Right ventricle myocardium inferior (tissue), 1 donor: ENCODE measurements at places on chromosomes 4 and X.

DNA sequence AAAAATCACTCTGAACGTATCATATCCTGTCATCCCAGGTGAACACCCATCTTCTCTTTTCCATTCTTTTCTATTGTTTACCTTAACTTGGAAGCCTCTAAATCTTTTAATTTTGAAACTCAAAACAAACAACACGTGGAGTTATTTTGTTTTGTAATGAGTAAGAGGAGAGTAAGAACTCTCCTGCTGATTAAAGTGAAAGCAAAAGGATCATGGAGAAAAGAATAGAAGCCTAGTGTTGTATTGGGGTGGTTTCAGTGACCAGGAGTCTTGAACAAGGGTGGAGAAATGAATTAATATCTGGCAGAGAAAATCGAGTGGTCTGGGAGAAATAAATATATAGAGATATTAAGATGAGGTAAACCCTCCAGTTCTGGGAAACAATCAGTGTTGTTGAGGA, 237.4 kb upstream of the UGT8 start:
- no peak for DNase-seq

- no peak for DNase-seq
Observed at GRCh38 chr4:112979881-112980421, 69.5 kb upstream of the ANK2 start.

- no peak for DNase-seq
Observed at GRCh38 chr4:169795585-169795984, 37.8 kb upstream of the HPF1 start.

- DNase-seq: no peak
Observed at GRCh38 chrX:154382483-154383069, 3.5 kb downstream of the EMD start.

DNA sequence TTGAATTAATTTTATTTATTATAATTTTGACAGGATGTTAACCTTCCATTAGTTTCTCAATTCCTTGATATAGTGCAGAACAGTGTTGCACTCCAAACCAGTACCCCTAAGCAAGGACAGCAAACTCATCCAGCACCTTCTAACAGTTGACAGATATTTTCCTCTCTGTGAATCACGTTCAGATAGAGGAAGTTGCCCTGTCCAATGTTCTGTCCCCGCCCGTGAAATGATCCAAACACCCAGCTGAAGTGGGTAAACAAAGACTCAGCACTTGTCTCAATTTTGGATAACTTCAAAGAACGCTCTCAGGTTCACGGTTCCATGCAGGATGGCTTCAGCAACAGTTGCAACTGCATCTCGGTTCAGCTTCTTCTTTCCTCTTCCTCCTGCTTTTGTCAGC, 1240.0 kb upstream of the ADGRL3 start:
- DNase-seq: no peak

GRCh38 chr4:8900588-8900987, 28.9 kb upstream of the HMX1 start:
- DNase-seq: peak; percentile 46

DNA sequence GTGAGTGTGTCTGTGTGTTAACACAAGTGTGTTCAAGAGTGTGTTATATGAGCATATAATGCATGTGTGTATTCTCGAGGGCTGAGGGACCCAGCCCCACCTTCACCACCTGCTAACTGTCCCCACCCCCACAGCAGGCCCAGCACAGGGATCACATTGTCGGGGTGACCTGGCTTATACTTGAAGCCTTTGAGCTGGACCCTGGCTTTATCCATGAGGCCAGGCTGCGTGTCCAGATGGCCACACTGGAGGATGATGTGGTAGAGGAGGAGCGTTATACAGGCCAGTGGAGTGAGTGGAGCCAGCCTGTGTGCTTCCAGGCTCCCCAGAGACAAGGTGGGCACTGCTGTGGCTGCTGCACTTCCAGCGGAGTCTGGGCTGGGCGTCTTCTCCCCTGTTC, 7.6 kb downstream of the IL9R start:
- no peak for DNase-seq

GRCh38 chr4:97367878-97368277, 775.4 kb downstream of the STPG2 start:
- no peak for DNase-seq

DNA sequence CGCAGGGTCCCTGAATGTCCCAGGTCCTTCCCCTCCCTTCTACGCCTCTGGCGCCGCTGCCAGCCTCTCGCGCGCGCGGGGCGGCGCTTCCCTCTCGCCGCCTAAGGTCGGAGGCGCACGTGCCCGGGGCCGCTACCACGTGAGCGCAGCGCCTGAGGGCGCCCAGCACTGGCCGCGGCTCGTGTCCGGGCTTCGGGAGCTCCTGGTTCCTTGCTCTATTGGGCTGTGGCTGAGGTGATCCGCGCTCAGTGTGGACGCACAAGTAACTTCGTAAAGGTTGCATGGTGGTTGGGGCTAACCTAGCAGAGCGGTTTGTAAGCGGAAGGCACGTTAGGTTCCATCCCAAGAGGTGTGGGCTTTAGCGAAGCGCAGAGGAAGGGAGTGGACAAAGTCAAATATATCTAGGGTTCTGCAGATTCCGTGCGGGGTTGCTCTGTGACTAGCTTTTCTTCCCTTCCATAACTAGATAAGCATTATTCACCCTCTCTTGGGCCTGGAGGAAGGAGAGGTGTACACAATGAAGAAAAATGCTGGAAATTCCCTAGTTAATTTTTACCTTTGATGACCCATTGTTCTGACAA, 1.8 kb downstream of the TLL1 start:
- DNase-seq: no peak

DNA sequence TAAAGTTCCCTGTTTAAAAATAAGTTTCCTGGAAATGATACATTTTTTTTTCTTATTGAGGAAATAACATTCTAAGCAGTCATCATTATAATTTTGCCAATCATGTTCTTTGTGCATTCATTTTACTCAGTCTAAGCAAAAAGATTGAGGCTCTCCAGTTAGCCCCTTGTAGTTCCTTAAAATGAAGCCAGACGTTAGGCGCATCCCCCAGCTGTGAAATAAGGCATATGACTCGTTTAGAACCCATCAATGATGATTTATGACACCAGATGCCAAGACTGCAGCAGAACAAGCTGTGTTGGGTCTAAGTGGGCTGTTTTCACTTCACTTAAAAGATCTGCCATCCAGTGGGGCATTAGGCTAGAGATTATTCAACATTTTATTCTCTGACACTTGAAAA, 17.0 kb downstream of the PDGFC start:
- no peak for DNase-seq

DNA sequence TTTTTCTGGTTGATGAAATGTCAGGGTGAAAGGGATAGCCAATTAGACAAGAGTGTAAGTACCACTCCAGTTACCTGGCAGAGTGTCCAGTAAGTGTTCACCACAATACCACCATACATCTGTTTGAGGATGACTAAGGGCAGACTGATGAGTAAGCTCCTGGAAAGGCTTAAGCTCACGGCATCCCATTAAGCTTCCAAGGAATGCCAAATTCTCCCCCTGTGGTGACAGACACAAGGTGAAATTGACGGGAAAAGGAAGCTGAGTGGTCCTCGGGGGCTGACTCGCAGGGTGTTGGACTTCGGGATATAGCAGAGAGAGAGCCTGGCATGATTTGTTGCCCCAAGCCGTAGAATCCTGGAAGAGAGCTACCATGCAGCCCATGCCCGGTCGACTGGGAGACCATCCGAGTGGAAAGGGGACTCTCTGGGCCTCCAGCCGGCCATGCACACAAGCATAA, 7.6 kb upstream of the BST1 start:
- no peak for DNase-seq

GRCh38 chr4:73019462-73020047, 50.0 kb downstream of the COX18 start:
- DNase-seq: no peak

GRCh38 chr4:123555233-123555806, 158.7 kb downstream of the SPRY1 start:
- peak; percentile 80 for DNase-seq

DNA sequence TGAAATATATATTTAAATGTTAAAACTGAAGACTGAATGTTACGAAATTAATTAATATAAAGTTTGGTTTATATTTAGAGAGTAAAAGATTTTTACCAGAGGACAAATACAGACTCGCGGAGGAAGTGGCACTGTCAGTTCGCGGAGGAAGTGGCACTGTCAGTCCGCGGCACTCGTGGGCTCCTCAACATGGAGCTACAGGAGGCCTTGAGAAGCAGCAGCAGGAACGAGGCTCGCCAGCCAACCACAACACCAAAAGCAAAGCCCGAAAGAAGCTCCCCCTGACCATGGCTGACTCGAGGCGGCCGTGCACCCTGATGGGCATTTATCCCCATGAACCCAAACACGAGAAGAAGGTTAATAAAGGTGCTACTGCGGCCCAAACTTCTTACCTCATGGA, 125.3 kb upstream of the PABPC4L start:
- no peak for DNase-seq

- no peak for DNase-seq
Observed at GRCh38 chr4:38743866-38744265, 38.9 kb downstream of the TLR10 start.

DNA sequence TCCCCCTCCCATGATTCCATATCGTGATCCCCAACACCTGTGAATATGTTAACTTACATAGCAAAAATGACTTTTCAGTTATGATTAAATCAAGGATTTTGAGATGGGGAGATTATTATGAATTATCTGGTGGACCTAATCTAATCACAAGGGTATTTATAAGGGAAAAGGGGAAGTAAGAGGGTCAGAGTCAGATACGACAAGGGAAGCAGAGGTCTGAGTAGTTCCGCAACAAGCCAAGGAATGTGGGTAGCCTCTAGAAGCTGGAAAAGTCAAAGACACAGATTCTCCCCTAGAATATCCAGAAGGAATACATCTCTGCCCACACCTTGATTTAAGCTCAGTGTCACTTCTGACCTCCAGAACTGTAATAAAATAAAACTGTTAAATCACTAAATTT, 1.0 kb upstream of the IL13RA1 start:
- no peak for DNase-seq

- DNase-seq: no peak
Observed at GRCh38 chr4:53019485-53020382, 157.6 kb downstream of the RASL11B start.

DNA sequence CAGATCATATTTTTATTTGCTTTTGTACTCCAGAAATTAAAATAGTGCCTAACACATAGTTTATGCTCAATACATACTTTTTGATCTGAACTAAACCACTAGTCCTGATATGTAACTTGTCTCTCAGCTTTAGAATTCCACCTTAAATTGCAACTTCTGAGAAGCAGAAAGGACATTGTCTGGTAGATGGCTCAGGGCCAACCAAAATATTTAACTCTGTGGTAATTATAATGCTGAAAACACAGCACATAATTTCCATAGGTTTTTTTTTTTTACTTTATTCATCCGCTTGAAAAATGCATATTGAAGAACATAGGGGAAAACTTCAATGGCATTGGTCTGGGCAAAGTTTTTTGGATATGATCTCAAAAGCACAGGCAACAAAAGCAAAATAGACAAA, 59.3 kb downstream of the AREG start:
- DNase-seq: no peak

GRCh38 chrX:132443196-132444135, 45.4 kb downstream of the MBNL3 start:
- DNase-seq: no peak

- DNase-seq: no peak
Observed at GRCh38 chr4:78601013-78601412, 49.4 kb downstream of the ANXA3 start.

GRCh38 chr4:108320061-108320460, 151.3 kb upstream of the LEF1 start:
- DNase-seq: no peak

- no peak for DNase-seq
Observed at GRCh38 chr4:184193556-184194525, 23.8 kb downstream of the ENPP6 start.

GRCh38 chrX:43141885-43142284, 363.9 kb upstream of the PPP1R2C start:
- no peak for DNase-seq

GRCh38 chr4:25448379-25449109, 71.5 kb downstream of the ANAPC4 start:
- no peak for DNase-seq

DNA sequence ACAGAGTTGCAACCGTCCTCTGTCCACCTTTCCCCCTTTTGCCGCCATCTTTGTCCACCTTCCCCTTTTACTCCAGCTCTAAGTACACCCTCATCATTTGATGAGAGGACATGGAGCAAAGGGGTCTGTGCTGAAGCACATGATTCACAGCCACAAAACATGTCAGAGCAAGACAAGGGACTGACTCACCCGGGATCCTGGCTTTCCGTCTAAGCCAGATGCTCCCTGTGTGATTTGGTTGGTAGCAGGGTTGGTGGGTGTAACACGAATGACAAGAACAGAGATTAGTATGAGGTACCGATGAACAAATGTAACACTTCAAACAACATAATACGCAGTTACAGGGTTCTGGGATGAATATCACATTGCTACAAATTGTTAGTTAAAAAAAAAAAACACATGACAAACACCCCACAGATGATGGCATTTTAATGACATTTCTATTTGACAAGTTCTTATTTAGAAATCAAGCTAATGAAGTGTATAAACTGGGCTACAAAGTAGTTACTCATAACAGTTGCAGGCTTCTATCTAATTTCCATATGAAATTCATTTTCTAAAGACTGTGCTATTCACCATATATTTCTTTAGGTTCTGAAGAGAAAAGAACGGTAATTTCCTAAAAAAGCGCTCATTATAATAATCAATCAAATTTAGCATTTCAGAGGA, 71.4 kb upstream of the ETNPPL start:
- no peak for DNase-seq

GRCh38 chrX:70553516-70553915, 108.9 kb downstream of the DLG3 start:
- no peak for DNase-seq

- no peak for DNase-seq
Observed at GRCh38 chr4:124427095-124427767, 285.3 kb downstream of the ANKRD50 start.

DNA sequence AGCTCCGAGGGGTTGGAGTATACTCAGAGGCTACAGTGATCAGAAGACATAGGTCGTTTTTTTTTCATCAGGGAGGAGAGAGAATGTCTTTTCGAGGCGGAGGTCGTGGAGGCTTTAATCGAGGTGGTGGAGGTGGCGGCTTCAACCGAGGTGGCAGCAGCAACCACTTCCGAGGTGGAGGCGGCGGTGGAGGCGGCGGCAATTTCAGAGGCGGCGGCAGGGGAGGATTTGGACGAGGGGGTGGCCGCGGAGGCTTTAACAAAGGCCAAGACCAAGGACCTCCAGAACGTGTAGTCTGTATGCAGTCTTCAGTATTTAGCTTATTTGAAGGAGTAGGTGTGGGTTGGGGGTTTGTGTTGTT, 500 bp downstream of the GAR1 start:
- peak; percentile 67 for DNase-seq

- no peak for DNase-seq
Observed at GRCh38 chr4:104941661-104942062, 205.0 kb upstream of the TET2 start.

DNA sequence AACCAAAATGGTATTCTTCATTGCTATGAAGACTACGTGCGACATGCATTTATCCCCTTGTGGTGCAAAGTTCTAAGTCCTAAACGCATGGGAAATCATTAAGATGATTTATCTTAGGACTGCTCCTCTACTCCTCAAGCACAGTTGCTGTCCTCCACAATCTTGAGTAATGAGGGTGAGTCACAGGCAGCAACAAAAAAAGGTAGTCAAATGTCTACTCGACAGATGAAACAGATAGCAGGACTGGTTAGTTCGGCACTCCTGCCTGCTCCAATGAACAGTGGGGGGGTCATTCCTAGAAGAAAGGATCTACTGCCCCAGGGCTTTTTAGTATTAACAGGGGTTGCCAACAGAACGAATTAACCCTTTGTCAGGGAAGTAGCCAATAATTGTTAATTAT, 233.7 kb upstream of the FGF13 start:
- no peak for DNase-seq
